ENCODE measurements at places on chromosomes 12 and 14. TPM values are rescaled to one million over a fixed set of nuclear protein-coding genes. Genes with fewer than 3 reads are reported as not detected.

- no peak for DNase-seq
Observed at GRCh38 chr12:109902891-109903418, 2.9 kb downstream of the TCHP start.

DNA sequence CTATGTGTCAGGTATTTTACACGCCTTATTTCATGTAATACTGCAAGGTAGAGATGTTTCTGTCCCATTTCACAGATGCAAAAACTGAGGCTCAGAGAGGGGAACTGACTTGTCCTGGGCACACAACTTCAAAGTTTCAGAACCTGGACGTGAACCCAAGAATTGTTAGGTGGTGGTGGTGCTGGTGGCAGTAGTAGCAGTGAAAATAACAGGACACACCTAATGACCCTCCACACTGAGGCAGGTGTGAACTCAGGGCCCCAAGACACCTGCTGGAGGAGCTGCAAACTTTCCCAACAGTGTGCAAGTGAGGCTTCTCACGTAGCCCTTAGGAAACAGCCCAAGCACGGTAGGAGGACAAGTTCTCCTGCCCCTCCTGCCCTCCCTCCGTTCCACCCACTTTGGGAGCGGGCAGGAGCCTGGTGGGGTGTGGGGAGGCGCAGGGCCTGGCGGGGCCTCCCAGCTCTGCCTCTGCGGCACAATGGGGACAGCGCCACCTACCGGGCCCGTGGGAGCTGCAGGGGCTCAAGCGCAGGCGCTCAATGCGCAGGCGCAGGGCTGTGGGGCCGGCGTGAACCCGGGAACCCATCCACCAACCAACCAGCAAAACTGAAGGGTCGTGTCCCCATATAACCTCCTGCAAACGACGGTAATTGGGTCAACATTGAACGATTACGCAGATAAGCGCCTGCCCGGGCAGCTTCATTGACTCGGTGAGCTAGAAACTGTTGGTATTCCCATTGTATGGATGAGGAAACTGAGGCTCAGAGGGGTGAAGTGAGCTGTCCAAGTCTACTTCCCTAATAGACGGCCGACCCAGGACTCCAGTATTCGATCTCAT lies 12.0 kb upstream of the TRPV4 start:
- DNase-seq, result peak; percentile 94

GRCh38 chr14:67653651-67654280 lies 20.7 kb downstream of the VTI1B start:
- DNase-seq, result no peak

DNA sequence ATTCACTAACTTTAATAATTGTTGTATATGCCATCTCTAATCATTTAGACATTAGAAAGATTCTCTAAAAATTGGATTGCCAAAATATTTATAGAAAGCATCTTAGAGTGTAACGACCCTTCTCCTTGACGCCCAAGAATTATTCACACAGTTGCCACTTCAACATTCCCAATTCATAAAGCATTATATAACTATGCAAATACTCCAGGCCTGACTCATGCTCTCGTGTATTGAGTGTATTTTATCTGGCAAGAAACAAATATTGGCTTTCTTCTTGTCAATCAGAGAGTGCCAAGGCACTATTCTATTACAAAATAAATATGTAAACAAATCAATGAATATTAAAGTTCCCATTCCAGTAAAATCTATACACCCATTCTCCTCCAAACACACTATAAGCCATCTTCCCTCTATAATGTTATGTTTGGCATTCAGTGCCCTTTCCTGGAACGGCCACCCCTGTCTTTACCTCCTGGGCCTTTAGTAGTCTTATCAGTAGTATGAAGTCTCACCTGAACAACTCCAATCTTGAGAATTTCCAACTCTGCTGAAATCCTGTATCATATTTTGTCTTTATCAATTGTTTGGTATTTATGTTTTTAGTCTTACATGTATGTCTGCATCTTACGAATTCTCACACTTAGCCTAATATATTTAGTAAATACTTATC lies 182.6 kb downstream of the PIK3C2G start:
- DNase-seq, result no peak

KHNYN gene
- total RNA-seq, result 33.2 TPM

Data from WTC11 (cell line).